ENCODE measurements at places on chromosomes 11 and 22.

GRCh38 chr11:71140206-71140919 lies 112.0 kb downstream of the SHANK2 start:
- no peak for DNase-seq

GRCh38 chr22:23903328-23903971 lies 9.3 kb downstream of the MIF start:
- DNase-seq: no peak

GRCh38 chr11:13868710-13869397 lies 93.7 kb upstream of the SPON1 start:
- peak; percentile 87 for DNase-seq

DNA sequence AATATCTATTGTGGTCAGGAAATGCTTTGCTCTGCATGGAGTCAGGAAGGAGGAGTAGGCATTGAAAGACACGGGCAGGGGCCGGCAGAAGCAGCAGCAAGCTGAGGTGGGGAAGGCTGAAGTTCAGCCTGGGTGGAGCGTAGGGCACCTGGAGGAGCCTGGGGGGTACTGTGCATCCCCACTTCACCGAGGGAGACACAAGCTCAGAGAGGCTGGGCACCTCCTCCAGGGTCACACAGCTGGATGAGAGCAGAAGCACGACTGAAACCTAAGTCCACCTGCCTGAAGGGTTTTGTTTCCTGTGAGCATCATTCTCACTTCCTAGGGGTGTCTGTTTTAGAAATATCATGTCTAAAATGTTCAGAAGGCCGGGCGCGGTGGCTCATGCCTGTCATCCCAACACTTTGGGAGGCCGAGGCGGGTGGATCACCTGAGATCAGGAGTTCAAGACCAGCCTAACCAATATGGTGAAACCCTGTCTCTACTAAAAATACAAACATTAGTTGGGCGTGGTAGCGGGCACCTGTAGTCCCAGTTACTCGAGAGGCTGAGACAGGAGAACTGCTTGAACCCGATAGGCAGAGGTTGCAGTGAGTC lies 138.3 kb downstream of the MPPED1 start:
- no peak for DNase-seq

DNA sequence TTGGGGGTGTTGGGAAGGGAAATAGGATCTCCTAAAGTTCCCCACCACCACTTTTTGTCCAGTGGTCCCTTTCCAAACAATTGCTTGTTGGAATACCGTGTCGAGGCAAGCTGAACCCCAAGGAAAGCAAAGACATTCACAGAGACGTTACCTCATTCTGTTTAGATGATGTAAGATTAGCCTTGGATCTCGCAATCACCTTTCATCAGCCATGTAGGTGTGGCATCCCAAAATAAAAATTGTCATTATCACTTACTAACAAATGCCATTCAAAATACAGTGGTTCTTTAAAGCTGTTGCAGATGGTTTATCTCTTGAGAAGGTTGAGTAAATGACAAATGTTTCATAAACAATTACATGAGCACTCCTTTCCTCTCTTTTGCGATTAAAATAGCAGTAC lies 86.5 kb upstream of the SLC25A18 start:
- DNase-seq: no peak

GRCh38 chr11:104781037-104781436 lies 117.2 kb downstream of the CASP12 start:
- no peak for DNase-seq

- no peak for DNase-seq
Observed at GRCh38 chr11:10324474-10324873, 19.6 kb downstream of the ADM start.

GRCh38 chr11:82267186-82267585 lies 466.5 kb downstream of the FAM181B start:
- no peak for DNase-seq

DNA sequence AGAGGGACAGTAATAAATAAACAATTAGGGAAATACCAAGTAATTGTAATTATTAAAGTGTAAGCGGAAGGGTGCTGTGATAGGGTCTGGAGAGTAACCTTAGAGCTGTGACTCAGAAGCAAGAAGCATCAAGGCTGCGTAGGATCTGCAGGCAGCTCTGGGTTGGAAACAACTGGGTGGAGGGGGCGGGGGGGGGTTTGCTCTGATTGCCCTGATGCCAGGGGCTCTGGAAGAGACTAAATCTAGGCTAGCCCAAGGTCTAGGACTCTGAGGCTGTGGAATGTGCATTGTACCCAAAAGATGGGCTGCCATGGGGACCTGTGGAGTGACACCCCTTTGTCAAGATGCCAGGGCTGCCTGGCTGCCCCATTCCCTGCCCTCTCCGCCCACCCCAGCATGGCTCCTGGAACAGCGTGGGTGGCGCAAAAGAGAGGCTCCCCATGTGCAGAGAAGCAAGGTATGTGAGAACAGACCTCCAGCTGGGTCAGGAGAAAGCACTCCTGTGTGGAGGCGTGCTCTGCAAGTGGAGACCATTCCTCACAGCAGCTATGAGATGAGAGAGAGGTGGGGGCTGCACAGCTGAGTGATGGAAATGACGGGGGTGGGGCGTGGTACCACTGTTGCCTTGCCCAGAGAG lies 101.1 kb upstream of the CRYBB3 start:
- DNase-seq: no peak

- DNase-seq: no peak
Observed at GRCh38 chr11:19673924-19674729, 38.5 kb upstream of the NAV2 start.

- DNase-seq: no peak
Observed at GRCh38 chr11:21771097-21771496, 421.8 kb upstream of the ANO5 start.

GRCh38 chr11:112253605-112254242 lies 6.9 kb downstream of the PLET1 start:
- DNase-seq: no peak

DNA sequence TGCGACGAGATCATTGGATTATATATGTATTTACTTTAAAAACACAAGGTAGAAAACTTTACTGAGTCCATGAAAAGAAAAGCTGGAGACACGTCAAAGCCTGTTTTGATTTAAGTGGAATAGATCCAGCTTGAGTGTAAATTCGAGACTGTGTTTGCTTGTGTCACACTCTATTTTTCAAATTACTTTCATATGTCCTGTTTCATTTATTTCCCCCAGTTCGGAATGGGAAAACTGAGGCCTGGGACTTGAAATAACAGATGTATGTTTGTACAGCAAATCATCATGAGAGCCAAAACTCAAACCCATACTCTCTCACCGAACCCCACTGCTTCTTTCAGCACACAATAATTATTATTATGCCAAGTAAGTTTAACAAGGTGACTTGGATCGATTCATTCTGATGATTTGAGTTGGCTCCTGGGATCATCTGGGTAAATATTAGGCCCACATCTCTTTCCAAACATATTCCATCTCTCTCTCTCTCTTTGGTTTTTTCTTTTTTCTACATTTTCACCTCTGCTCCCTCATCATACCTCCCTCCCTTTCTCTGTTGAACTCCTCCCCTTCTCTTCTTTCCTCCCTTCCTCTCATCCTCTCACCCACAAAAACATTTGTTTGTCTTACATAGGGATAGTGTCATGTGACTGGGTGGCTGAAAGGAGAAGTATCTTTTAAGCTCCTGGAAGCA lies 21.2 kb downstream of the FZD4 start:
- no peak for DNase-seq

GRCh38 chr11:73577496-73577917 lies 20.4 kb downstream of the FAM168A start:
- DNase-seq: no peak

- DNase-seq: no peak
Observed at GRCh38 chr11:105491394-105491793, 118.5 kb upstream of the GRIA4 start.

DNA sequence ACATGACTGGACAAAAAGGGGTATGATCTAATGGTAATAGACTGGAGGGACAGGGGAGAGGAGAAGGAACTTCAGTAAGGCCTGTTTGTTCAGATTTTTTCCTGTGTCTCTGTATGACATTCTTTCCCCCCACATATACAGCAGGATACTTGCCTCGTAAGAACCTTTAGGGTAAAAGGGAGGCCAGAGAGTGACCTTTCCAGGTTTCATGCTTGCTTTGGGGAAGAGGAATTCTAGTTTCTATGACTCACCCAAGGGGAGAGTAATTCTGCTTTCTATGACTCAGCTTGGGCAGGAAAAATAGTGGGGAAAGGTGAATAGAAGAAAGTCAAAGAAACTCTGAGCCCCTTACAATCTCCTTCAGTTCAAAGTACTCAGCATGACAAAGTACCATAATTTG lies 457.0 kb downstream of the DLG2 start:
- DNase-seq: no peak

DNA sequence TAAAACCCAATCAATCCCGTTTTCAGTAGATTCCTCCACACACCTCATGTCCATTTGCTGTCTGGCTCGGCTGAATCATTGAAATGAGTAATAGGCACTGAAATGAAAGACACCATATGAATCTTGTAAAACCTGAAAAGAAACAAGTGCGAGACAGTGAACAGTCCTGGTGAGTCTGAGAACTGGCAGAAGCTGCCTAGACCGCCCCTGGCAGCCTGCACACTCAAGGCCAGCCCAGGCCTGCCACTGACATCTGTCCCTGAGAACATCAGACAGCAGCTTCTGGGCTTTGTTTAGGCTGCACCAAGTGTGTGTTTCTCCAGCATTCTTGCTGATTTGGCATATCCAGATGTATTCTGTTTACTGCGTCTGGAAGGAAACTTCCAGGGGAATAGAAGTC lies 44.8 kb downstream of the ENDOD1 start:
- no peak for DNase-seq

DNA sequence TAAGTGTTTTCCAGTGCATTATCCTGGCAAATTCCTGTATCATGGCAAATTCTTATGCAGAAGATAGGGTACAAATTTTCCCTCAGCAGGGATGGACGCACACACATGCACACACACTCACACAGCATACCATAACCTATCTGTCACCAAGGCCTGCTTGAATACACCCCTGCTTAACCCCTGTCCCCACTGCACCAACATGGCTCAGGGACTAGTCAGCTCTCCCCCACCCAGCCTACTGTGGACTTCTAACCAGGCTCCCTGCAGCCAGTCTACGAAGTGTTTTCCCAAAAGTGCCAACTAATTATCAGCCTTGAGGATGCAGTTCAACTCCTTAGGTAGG lies 63.1 kb downstream of the RAB30 start:
- DNase-seq: no peak

GRCh38 chr11:47869544-47870393 lies 21.6 kb upstream of the NUP160 start:
- DNase-seq: no peak

DNA sequence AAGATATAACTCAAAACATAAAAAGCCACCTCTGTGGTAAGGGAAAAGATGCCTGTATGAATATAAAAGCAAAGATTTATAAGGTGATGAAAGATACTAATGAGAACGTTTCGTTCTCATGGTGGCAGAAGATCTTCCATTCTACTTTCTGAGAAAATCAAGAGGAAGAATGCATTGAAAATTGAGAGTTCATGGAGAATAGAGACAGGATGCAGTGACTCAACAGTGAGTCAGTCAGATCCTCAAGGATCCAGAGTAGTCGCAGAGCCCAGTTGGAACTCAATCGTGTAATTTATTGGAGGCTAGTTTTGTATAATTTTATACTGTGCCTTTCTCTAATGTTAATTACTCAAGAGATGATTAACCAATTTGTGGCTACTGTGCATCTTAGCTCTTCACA lies 73.3 kb downstream of the ENTHD1 start:
- no peak for DNase-seq

- DNase-seq: no peak
Observed at GRCh38 chr22:22362936-22363335, 118.3 kb downstream of the VPREB1 start.

GRCh38 chr22:45200860-45201511 lies 37.3 kb downstream of the NUP50 start:
- DNase-seq: no peak

DNA sequence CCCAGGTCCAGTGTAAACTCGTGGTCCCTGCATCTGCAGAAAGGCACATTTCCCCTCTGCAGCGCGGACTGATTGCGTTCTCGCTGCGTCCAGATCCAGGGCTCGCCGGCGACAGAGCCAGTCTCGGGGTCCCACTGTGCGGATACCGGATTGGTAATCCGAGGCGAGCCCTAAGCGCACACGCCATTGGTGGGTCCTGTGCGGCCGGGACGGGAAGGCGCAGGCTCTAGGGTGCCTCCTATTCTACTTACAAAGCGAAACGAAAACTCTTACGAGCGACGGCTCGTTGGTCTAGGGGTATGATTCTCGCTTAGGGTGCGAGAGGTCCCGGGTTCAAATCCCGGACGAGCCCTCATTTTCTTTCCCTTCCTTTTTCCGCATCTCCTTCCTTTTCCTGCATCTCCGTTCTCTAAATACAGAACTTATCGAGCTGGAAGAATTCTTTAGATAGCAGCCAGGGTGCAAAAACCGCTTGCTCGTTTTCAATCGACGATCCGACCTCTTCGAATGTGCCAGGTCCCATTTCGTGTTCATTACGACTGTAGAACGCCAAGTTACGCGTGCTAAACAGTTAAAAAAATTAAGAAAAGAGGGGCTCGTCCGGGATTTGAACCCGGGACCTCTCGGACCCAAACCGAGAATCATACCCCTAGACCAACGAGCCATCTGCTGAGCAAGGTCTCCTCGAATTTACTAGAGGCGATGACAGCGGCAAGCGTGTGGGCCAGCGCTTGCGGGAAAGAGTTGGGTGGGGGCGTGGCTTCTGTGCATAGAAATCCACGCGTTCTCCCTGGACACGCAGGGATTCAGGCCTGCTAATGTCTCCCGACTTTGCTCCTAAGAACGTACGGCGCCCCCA lies 29.2 kb upstream of the WNT11 start:
- peak; percentile 92 for DNase-seq

GRCh38 chr22:36731916-36732315 lies 28.4 kb upstream of the CACNG2 start:
- DNase-seq: no peak
